ENCODE measurements at places on chromosomes 2 and 18.

DNA sequence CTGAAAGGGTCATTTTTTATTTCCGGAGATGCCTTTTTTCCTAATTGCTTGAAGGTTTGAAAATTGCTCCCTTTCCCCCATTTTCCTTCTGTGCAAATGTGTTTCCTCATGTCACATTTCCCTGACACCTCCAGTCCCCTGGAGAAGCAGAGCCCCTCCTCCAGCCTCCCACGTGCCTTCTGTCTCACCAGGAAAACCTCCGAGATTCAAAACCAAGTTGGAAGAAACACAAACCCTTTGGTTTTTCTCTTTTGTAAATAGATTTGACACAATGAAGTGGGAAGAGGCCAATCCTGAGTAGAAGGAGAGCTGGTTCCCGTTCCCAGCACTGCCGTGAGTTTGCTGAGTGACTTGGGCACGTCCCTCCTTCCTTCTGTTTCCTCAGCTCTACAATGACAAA lies 125.4 kb upstream of the MYCN start:
- DNase-seq = no peak

DNA sequence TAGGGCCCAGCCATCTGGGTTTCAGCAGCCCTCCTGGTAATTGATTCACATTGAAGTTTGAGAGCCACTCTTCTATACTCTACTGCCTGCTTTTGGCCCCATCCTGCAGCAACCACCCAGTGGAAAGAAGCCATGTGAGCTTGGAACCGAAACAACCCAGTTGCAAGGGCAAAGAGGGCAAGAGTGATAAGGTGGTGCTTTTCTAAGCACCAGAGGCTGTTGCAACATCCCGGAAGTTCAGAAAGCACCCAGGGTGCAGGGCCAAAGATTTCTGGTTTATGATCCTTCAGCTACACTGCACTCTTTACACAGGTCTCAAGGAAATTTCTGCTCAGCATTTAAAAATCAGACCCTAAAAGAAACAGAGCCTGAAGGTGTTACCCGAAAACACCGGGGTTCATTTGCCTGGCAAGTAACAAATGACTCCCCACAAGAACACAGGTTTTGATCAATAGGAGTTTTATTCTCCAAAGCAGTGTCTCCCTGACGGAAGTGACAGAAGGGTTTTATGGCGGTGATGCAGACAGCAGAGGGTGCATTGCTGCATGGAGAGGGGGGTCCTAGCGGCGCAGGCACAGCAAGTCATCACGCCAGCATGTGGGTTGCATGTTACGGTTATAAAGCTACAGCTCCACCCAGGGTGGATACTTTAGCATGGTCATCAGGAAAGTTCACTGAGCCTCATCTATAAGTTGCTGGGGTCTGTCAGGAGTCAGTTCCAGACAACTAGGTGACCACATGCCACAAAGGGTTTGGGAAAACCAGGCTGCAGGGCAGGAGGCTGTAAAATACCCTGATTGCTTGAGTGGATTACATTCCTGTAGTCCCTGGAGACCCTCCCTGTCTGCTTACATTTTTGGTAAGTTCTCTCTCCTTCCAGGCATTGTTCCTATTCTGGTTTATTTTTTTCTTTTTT lies 28.8 kb upstream of the TMEM37 start:
- no peak for DNase-seq

- no peak for DNase-seq
Observed at GRCh38 chr2:193843675-193844074, 1648.9 kb upstream of the TMEFF2 start.

DNA sequence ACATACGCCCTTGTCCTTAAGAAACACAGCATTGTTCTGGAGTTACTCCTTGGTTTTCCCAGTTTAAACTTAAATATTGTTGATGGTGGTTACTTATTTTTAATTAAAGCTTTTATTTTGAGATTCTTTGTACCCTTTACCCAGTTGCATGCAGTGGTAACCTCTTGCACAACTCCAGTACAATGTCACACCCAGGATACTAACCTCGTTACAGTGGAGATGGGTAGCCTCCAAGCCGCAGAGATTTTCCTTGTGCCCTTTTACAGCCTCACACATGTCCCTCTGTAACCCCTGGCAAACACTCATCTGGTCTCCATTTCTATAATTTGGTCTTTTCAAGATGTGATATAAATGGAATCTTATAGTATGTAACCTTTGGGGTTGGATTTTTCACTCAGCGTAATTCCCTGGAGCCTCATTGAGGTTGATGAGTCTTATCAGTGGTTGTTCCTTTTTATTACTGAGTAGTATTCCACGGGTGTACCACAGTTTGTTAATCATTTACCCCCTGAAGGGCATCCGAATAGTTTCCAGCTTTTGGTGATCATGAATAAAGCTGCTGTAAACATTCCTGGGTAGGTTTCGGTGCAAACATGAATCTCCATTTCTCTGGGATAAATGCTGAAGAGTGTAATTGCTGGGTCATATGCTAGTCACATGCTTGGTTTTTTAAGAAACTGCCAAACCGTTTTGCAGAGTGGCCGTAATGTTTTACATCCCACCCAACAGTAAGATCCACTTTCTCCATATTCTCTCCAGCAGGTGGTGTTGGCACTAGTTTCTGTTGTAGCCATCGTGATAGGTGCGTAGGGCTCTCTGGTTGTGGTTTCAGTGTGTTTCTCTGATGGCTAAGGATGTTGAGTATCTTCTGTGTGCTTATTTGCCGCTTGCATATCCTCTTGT lies 68.6 kb downstream of the DGKD start:
- no peak for DNase-seq

DNA sequence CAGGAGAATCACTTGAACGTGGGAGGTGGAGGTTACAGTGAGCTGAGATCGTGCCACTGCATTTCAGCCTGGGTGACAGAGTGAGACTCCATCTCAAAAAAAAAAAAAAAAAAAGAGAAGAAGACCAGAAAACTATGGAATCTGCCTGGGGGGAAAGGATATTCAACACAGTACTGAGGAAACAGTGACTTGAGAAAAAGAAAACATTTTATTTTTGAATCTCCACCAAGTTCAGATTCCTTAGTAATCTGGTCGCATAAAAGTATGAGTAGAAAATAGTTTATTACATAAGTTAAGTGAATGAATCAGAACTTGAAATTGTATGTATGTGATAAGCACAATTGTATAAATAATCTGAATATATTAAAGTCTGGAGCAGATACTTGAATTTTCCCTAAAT lies 13.0 kb upstream of the HAT1 start:
- no peak for DNase-seq

GRCh38 chr18:51108330-51108729 lies 78.3 kb downstream of the SMAD4 start:
- no peak for DNase-seq

- peak; percentile 71 for DNase-seq
Observed at GRCh38 chr2:73925853-73926492, 707 bp upstream of the DGUOK start.
